Activated naive CD8-positive, alpha-beta T cell treated with anti-CD3 and anti-CD28 coated beads for 36 hours (primary cell): ENCODE measurements at places on chromosomes 7 and 10. TPM values are rescaled to one million over a fixed set of nuclear protein-coding genes. Genes with fewer than 3 reads are reported as not detected.

The ELOVL3 gene
- not detected for total RNA-seq

The C7orf57 gene
- 1.1 TPM for total RNA-seq

The NEBL gene
- total RNA-seq: 1.2 TPM

The PRSS37 gene
- total RNA-seq: not detected

The TRIM73 gene
- 1.1 TPM for total RNA-seq

- H3K27me3 ChIP-seq: peaks cover 3% of the 10 kb centered on the region
- H3K36me3 ChIP-seq: no peaks in the 10 kb centered on the region
- DNase-seq: no peak
- H3K4me3 ChIP-seq: no peak overlapping the region
These were observed 166.2 kb upstream of the PRR15 start for GRCh38 chr7:29397398-29397797.

GRCh38 chr7:1134951-1135350 lies 25.0 kb downstream of the ZFAND2A start:
- no peak overlapping the region for H3K27ac ChIP-seq
- H3K36me3 ChIP-seq: peaks cover 12% of the 10 kb centered on the region
- H3K4me1 ChIP-seq: peaks cover 7% of the 10 kb centered on the region
- no peak overlapping the region for H3K4me3 ChIP-seq

- no peak overlapping the region for H3K4me3 ChIP-seq
- peaks cover 3% of the 10 kb centered on the region for H3K4me1 ChIP-seq
- DNase-seq: peak; percentile 8
- H3K27me3 ChIP-seq: peaks cover 3% of the 10 kb centered on the region
- no peaks in the 10 kb centered on the region for H3K36me3 ChIP-seq
- H3K27ac ChIP-seq: no peak overlapping the region
These were observed 65.9 kb upstream of the CC2D2B start for GRCh38 chr10:95841661-95842498.

GRCh38 chr10:128364631-128365030 lies 238.4 kb upstream of the MKI67 start:
- no peak for DNase-seq
- no peaks in the 10 kb centered on the region for H3K36me3 ChIP-seq
- H3K4me1 ChIP-seq: no peaks in the 10 kb centered on the region

DNA sequence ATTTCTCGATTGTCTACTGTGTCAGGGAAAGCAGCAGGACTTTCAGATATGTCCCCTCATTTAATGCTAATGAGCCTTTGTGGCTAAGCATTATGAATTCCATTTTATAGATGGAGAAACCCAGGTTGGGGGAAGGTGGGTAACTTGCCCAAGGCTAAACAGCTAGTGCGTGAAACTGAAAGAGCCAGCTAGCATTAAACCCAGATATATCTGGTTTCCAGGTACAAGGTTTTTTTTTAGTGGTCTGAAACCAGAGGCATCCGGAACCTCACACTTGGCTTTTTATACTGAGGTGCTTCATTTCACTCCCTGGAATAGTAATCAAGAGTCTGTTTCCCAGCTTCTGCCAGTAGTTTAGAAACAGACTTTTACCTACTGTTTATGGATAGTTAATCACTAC lies 694.8 kb downstream of the PHTF2 start:
- no peaks in the 10 kb centered on the region for H3K4me1 ChIP-seq
- no peaks in the 10 kb centered on the region for H3K36me3 ChIP-seq
- H3K27me3 ChIP-seq: no peaks in the 10 kb centered on the region
- H3K27ac ChIP-seq: no peak overlapping the region

DNA sequence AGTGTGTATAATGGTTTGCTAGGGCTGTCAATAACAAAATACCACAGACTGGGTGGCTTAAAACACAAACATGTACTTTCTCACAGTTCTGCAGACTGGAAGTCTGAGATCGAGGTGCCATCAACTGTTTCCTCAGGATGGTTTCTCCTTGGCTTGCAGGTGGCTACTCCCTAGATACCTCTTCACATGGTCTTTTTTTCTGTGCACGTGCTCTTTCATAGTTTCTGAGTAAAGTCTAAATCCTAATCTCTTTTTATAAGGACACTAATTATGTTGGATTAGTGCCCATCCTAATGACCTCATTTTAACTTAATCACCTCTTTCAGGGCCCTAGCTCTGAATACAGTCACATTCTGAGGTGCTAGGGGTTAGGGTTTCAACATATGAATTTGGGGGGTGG lies 65.9 kb downstream of the AMPH start:
- no peak for DNase-seq
- H3K27me3 ChIP-seq: peaks cover 11% of the 10 kb centered on the region
- no peaks in the 10 kb centered on the region for H3K36me3 ChIP-seq
- H3K4me1 ChIP-seq: no peaks in the 10 kb centered on the region
- no peak overlapping the region for H3K4me3 ChIP-seq
- H3K27ac ChIP-seq: no peak overlapping the region

DNA sequence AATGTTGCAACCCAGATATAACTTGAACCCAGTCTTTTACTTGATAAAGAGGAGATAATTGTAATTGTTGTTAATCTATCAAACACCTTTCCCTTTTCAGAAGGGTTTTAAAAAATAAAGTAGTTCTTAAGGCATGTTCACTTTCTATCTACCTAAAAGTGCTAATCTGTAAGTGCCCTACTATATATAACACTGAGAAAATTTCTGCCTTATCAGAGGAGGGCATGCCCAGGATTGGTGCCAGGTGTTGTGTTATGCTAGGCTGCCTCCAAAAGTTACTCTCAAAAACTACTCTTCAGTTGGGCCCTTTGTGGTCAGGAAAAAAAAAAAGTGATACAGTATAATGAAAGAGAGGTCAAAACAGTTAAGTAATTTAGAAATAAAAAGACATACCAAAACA lies 36.3 kb downstream of the SMNDC1 start:
- no peaks in the 10 kb centered on the region for H3K27me3 ChIP-seq
- H3K4me3 ChIP-seq: no peak overlapping the region
- H3K4me1 ChIP-seq: peaks cover 16% of the 10 kb centered on the region
- DNase-seq: no peak

GRCh38 chr7:100673942-100674410 lies 436 bp downstream of the GNB2 start:
- peaks cover 16% of the 10 kb centered on the region for H3K36me3 ChIP-seq
- peaks cover 14% of the 10 kb centered on the region for H3K4me1 ChIP-seq
- H3K27me3 ChIP-seq: no peaks in the 10 kb centered on the region
- no peak for DNase-seq

DNA sequence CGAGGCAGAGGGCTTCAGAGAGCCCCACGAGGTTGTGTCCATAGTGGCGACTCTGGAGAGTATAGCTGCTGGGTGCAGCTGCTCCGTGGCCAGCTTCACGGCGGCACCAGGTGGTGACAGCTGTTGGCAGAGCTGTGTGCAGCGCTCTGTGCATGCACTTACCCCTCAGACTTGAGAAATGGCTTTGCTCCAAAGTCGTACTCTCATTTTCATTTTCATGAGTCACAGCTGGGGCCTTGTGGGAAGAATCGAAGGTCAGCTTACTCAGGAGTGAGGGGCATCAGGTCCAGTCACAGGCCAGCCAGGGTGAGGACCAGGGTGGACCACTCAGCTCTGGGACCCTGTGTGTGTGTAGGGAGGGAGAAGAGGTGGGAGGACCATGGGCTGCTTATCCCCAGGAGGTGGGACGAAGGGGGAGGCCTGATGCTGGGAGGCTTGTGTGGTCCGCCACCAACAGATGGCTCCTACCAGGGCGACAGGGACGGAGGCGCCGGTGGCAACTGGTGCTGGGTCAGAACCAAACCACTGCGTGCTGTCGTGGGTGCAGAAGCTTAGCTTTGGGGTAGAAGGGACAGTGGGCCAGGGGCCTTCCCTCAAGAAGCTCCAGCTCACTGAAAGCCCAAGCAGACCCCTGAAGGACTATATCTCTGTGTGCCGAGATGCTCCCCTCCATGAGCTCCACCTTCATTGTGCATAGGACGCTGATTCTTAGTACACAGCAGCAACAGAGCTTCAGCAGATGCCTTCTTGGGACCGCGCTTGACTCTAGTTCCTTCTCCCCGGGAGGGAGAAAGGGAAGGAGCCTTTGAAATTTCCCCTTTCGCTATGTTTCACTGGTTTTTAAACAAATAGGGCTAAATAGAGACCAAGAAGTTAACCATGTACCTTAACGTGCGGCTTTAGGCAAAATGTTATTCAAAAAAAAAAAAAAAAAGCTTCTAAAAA lies 225.0 kb downstream of the CELF2 start:
- peak; percentile 50 for DNase-seq
- H3K27me3 ChIP-seq: no peaks in the 10 kb centered on the region
- H3K4me3 ChIP-seq: peak overlapping the region; percentile 56
- peaks cover 33% of the 10 kb centered on the region for H3K36me3 ChIP-seq

DNA sequence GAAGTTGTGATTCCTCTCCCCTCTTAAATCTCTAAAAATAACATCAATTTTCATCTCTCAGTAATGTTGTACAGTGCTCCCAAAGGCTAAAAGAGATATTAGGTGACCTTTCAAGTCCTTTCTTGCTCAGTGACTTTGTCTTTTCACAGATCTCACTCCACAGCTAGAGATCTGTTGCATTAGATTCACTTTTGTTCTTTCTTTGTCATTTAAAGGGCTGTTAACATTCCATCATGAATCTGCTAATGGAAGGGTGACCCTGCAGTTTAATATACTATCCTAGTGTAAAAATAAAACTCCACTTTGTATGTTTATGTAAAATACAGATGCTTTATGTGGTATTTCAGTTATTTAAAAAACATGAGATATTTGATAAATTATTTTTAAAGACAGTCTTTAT lies 30.5 kb downstream of the GNAI1 start:
- DNase-seq: no peak
- H3K4me3 ChIP-seq: no peak overlapping the region
- H3K27me3 ChIP-seq: peaks cover 3% of the 10 kb centered on the region
- peaks cover 4% of the 10 kb centered on the region for H3K4me1 ChIP-seq

- H3K4me1 ChIP-seq: no peaks in the 10 kb centered on the region
- no peaks in the 10 kb centered on the region for H3K36me3 ChIP-seq
- no peak for DNase-seq
These were observed 185.8 kb downstream of the HGF start for GRCh38 chr7:81583882-81584533.

GRCh38 chr10:43305876-43306275 lies 39.0 kb upstream of the RASGEF1A start:
- peaks cover 7% of the 10 kb centered on the region for H3K36me3 ChIP-seq
- no peak overlapping the region for H3K27ac ChIP-seq
- H3K4me1 ChIP-seq: peaks cover 37% of the 10 kb centered on the region
- peaks cover 12% of the 10 kb centered on the region for H3K27me3 ChIP-seq
- DNase-seq: peak; percentile 13
- no peak overlapping the region for H3K4me3 ChIP-seq

DNA sequence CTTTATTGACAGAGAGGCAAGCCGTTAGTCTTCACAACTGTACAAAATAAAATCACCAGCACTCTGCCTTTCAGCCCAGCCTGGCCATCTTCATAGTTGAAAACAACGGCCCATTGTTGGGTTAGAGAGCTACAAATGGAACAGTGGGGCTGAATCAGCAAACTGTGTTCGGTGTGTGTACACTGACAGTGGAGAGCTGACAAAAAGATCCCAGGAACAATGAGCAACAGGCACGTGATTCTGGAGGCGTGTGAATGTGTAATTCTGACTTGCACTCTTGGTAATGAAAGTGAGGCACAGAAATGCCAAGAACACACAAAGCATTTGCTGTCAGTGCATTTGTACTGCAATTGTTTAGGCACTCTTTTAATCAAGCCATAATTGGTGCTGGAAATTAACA lies 303.7 kb downstream of the WDR11 start:
- H3K36me3 ChIP-seq: no peaks in the 10 kb centered on the region
- no peaks in the 10 kb centered on the region for H3K4me1 ChIP-seq
- H3K27ac ChIP-seq: no peak overlapping the region
- H3K4me3 ChIP-seq: no peak overlapping the region
- H3K27me3 ChIP-seq: peaks cover 9% of the 10 kb centered on the region
- DNase-seq: no peak

DNA sequence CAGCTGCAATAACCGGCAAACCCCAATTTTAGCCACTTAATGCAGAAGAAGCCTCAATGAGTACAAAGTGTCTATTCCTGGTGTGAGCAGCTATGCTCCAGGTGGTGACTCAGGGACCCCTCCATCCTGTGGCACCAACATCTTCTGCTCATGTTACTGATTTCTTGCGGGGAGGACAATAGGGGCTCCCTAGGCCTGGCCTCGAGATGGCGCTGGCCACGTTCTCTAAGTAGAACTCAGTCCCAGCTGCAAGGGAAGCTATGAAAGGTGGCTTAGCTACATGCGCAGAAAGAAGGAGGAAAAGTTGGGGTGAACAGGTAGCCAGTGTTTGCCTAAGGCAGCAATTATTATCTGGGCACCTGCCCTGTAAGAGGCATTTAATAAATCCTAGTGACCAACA lies 6.6 kb downstream of the GJD4 start:
- H3K4me1 ChIP-seq: peaks cover 4% of the 10 kb centered on the region
- H3K27ac ChIP-seq: no peak overlapping the region
- H3K4me3 ChIP-seq: no peak overlapping the region
- no peak for DNase-seq
- peaks cover 68% of the 10 kb centered on the region for H3K27me3 ChIP-seq

DNA sequence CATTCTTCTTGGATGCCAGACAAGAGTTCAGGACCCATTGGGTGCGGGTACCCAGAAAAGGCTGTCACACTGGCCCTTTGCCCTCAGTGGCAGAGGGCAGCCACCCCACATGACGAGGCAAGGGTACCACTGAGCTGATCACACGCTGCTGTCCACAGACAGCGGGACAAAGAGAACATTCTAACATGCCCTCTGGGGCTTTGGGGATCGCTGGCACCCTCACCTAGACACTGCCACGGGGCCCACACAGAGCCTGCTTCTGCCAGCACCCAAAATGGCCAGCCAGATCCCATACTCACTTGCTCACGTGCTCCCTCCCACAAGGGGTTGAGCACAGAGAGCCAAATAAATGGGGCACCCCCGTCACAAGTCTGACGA lies 16.7 kb upstream of the SPOCK2 start:
- peaks cover 50% of the 10 kb centered on the region for H3K36me3 ChIP-seq
- H3K27me3 ChIP-seq: no peaks in the 10 kb centered on the region
- peak overlapping the region; percentile 89 for H3K27ac ChIP-seq

DNA sequence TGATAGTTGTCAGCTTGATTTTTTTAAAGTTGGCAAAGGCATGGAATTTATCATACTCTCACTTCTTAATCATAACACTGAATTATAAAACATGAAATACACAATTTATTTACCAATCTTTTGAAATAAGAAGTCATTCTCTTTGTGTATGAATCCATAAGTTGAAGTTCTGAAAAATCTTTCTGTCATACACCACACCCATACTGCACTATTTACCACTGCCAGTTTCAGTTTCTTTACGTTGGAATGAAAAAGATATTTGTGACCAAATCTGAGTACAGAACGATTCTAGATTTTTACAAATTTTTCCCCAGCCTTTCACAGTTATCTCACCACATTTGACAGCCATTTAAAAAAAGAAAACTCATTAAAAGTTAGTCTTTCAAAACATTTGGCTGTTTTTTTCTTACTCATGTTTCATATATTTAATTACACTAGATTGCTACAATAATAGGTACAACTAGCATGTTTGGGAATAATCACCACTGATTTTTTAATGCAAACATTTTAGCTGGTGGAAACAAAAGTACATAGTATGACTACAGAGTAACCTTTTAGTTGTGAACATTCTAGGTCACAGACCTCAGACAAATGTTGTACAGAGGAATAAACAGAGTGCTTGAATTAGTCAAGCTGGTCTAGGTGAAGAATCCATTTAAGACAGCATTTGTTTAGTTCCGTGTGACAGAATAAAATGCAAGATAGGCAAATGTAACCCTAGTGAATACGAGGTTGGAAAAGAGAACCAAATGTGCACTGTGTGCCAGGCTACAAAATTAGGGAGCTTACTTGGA lies 185.0 kb upstream of the LRRN3 start:
- H3K36me3 ChIP-seq: peaks cover 11% of the 10 kb centered on the region
- DNase-seq: no peak
- no peaks in the 10 kb centered on the region for H3K27me3 ChIP-seq
- H3K4me3 ChIP-seq: no peak overlapping the region
- H3K4me1 ChIP-seq: peaks cover 34% of the 10 kb centered on the region

- no peaks in the 10 kb centered on the region for H3K36me3 ChIP-seq
- H3K27ac ChIP-seq: no peak overlapping the region
- H3K4me3 ChIP-seq: no peak overlapping the region
- H3K4me1 ChIP-seq: no peaks in the 10 kb centered on the region
- no peaks in the 10 kb centered on the region for H3K27me3 ChIP-seq
- DNase-seq: no peak
These were observed 194.0 kb downstream of the HDAC9 start for GRCh38 chr7:18689551-18689950.
